ENCODE measurements at places on chromosomes 1 and 21.

- no peak for DNase-seq
These were observed 303.6 kb downstream of the LMX1A start for GRCh38 chr1:165052936-165053335.

- DNase-seq = no peak
These were observed 258.9 kb downstream of the PTBP2 start for GRCh38 chr1:96980448-96980847.

DNA sequence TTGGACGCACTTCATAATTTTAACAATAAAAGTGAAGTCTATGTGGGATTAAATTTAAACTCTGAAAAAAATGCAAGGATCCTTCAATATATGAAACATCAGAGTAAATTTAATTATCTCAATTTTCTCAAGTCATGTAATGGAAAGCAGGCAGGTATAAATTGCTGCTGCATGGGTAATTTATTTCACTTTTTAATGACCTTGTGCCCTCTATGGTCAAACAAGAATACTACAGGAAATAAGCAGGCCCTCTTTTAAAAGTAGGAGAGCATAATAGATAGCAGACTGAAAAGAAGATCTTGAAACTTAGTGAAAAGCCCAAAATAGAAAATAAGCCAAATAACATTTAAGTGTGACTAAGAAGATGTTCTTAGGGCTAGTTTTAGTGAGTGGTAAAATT lies 22.9 kb downstream of the BCAS2 start:
- DNase-seq = no peak

- no peak for DNase-seq
These were observed 91.2 kb downstream of the KCNK1 start for GRCh38 chr1:233704898-233705723.

GRCh38 chr1:29306471-29307140 lies 70.3 kb downstream of the PTPRU start:
- DNase-seq = no peak
